ENCODE measurements at places on chromosomes 12 and 14.

GRCh38 chr12:27179400-27180214 is 64.5 kb upstream of the STK38L start:
- no peak for DNase-seq

- DNase-seq, result no peak
These were observed 97.6 kb downstream of the RAD52 start for GRCh38 chr12:851913-852312.

GRCh38 chr12:92436856-92437255 is 265.9 kb upstream of the PLEKHG7 start:
- DNase-seq, result no peak

- DNase-seq, result no peak
These were observed 4.4 kb downstream of the TRMT61A start for GRCh38 chr14:103533137-103533998.

- no peak for DNase-seq
These were observed 45.7 kb downstream of the CORO1C start for GRCh38 chr12:108685469-108686260.

- DNase-seq, result no peak
These were observed 12.2 kb upstream of the FOXG1 start for GRCh38 chr14:28754209-28754985.

GRCh38 chr14:80077262-80077661 is 134.0 kb downstream of the DIO2 start:
- no peak for DNase-seq

DNA sequence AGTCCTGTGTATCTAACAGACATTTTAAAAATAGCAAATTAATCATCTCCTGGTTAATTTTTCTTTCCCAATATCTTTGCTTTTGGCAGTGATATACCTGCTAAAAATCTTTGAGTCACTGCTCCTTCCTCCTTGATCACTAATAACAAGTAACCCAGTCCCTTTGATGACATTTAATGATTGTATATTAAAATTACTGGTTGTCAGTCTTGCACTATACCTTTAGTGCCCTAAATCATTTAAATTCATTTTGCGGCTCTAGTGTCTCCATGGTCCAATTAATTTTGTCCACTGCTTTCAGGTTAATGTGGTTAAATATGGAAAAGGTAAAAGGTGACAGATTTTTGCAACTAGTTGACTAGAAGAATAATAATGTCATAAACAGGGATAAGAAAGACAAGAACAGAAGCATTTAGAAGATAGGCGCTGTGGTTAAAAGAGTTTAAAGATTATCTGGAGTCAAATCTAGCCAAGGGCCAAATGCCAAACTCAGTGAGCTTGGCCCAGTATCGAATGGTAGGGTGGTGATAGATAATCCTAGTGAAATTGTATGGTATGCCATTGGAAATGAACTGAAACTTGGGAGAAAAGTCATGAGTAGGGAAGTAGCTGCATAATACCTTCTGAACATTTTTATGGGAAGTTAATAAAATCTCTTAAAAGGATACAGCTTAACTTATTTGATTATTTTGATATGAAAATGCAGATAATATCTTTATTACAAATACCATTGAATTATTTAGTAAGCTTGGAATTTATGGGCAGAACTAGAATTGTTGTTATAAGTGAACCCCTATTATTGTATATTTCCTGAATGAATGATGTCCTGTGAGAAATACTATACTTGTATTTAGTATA is 115.0 kb downstream of the PCNX1 start:
- DNase-seq, result no peak

- no peak for DNase-seq
These were observed 6.9 kb upstream of the DCN start for GRCh38 chr12:91189516-91189915.

DNA sequence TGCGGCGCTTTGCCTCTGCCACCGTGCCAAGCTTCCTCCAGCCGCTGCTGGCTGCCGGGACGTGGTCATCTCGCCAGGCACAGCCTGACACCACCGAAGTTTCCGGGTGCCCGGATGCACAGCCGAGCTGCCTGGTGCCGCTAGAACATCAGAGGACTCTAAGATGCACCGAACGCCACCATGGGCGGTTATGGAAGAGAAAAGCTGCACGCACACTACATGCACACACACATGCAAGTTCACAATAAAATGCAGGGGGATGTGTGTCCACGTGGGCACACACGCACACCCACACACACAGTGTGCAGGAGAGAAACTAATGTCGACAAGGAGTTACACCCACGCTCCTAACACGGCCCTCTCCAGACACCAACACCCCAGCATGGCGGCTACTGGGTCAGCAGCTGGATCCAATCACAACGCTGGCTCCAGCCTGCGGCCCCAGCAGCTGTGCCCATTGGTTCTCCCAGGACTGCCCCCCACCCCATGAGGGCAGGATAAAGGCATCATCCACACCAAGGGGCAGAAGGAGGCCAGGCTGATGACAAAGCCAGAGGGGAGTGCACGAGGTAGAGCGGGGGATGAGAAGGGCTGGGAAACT is 82.7 kb downstream of the BCL11B start:
- DNase-seq, result no peak

- DNase-seq, result no peak
These were observed 64.4 kb downstream of the C12orf42 start for GRCh38 chr12:103431387-103431786.

GRCh38 chr14:96105926-96106441 is 66.8 kb downstream of the C14orf132 start:
- DNase-seq, result peak; percentile 61

DNA sequence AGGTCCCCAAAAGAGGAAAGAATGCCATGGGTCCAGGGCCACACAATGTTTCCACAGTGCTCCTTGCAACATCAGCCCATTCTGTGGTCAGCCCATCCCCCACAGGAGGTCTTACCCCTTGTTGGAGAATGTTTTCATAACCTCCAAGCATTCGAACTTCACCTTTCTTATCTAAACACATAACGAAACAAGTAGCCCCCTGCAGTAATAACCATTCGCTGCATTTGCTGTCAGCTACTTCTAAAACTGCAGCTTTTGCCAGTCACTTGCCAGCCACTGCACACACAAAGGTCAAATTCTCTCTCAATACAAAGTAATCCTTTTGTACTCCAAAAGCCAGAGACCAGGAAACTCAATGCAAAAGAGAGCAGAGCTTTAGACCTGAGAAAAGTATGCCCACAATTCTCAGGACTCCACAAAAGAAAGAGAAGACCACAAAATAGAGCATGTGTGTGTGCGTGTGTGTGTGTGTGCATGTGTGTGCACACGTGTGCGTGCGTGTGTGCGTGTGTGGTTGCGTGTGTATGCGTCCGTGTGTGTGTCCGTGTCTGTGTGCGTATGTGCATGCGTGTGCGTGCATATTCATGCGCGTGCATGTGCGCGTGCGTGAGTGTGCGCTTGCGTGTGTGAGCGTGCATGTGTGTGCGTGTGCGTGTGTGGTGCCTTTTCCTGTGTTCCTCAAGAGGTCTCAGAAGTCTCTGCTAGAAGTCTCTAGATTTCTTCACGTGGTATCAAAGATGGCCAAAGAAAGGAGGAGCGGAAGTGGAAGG is 31.7 kb upstream of the NINJ2 start:
- DNase-seq, result no peak

GRCh38 chr12:42705863-42706262 is 116.3 kb upstream of the PRICKLE1 start:
- DNase-seq, result peak; percentile 20

GRCh38 chr12:118237908-118238307 is 102.0 kb downstream of the PEBP1 start:
- no peak for DNase-seq

DNA sequence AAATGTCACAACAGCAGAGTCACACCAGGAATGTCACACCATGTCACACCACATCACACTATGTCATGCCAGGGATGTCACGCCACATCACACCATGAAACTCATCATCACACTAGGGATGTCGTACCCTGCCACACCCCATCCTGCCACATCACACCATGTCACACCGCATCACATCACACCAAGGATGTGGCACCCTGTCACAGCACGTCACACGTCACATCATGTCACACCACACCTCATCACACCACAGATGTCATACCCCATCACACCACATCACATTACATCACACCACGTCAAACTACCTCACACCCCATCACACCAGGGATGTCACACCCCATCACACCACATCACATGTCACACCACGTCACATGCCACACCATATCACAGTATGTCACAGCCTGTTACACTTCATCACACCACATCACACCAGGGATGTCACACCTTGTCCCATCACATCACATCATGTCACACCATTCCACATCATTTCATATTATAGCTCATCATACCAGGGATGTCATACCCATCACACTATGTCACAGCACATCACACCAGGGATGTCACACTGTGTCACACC is 90.9 kb downstream of the TMEM121 start:
- no peak for DNase-seq

DNA sequence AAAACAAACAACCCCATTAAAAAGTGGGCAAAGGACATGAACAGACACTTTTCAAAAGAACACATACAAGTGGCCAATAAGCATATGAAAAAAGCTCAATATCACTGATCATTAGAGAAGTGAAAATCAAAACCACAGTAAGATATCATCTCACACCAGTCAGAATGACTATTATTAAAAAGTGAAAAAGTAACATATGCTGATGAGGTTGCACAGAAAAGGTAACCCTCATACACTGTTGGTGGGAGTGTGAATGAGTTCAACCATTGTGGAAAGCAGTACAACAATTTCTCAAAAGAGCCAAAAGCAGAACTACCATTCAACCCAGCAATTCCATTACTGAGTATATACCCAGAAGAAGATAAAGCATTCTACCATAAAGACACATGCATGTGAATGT is 18.2 kb downstream of the PDE6H start:
- DNase-seq, result no peak

DNA sequence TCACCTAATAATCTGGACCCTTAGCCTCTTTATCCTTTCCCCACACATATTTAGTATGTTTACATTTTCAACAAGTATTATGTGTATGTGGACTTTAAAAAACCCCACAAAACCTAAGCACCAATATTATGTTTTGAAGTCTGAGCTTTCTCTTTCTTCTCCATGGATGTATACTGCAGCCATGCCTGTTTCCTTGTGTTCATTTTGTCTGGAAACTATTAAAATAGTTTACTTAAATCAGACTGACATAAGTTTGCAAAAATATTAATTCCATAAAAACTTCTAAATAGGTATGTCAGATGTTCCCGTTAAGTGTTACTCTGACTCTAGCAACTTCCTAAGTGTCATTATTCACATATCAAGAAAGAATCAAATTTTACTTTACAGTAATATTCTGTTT is 2.9 kb downstream of the HIGD1C start:
- DNase-seq, result no peak

DNA sequence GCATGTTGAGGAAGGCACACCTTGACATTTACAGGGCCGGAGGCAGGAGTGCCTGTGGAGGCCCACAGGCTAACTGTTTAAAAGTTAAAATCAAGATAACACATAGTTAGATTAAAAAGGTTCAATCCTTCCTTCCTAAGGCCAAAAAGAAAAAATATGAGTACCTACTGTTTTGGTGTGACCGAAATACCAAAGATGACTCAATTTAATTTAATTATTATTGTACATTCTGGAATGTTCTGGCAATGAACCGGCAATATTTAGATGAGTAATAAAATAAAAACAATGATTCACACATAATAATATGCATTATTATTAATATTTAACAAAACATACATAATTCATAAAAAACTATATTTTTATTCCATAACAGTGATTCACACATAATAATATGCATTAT is 136.8 kb upstream of the NTF3 start:
- DNase-seq, result no peak

DNA sequence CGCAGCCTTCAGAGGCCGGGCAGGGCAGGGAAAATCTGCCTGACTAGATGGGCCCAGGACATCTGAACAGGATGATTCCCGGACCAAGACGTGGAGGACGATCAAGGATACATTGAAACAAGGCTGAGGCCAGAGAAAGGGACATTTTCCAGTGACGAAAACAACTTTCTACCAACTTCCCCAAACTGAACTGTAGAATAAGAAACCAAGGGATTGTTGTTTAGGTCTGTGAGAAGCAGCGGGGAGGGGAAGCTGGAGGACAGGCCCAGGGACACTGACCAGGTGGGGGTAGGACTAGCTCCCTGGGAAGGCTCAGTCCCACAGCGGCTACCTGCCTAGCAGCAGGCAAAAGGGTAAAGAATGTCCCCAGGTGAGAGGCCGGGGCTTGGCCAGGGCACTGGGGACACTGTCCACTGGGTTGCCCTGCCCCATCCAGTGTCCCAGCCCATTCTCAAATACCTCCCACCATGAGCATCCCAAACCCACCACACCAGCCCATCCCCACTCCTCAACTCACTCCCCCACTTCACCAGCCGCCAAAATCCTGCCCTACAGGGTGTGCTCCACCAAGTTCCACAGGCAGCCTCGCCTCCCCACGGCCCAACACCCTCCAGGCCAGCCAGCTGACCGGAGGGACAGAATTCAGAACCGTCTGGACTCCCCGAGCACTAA is 995 bp downstream of the TNFRSF1A start:
- no peak for DNase-seq

DNA sequence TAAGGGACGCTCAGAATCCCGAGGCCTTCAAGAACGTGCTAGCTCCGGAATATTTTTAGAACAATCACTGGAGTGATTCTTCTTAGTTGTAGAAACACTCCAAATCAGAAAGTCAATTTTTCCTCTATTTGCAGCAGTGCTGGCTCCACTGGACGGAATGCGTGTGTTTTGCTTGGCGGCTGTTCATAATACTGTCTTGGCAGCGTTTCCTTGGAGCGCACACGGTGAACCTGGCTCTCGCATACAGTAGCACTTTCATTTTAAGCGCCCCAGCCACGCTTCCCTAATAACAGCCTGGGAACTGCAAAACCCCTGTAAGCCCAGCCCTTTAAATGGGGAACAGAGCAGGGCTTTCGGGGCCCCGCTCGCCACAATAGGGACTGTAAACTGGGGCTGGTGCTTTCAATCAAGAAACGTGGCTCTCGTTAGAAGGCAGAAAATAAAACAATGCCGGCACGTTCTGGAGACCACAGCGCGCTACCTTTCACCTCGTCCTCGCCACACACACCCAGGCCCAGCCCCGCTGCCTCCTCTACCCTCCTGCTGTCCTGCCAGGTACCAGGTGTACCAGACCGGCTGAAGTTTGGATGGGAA is 79.9 kb downstream of the BCL11B start:
- DNase-seq, result no peak

DNA sequence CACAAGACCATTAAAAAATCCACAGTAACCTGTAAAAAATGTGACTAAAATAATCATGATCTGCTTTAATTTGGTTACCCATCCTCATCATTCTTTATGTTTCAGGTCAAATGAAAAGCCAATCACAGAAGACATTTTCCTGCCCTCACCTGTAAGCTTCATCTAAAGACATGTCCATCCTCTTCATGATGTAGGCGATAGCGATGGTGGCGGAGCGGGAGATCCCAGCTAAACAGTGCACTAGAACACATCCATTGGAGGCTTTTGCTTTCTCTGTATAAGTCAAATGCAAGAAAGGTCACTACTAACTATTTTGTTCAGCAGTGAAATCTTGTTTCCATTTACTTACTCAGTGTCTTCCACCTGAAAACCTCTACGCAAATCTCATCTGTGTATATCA is 82.6 kb downstream of the DUSP16 start:
- no peak for DNase-seq

DNA sequence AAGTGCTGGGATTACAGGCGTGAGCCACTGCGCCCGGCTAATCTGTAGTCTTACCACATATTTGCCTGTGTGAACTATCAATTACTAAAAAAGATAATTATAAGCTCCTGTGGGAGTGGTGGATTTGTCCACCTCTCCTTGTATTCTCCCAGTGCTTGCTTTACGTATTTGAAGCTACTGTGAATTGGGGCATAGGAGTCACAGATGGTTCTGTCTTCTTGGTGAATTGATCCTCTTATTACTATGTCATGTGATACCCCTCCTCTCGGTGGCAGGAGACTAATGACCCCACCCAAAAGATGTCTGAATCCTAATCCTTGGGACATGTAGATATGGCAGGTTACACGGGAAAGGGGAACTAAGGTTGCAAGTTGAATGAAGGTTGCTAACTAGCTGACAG is 11.8 kb downstream of the GPR132 start:
- no peak for DNase-seq
